Muscle of leg (tissue), 16 donors: ENCODE measurements at places on chromosomes 3 and 15. TPM values are rescaled to one million over a fixed set of nuclear protein-coding genes. Genes with fewer than 3 reads are reported as not detected.

- H3K27me3 ChIP-seq, result no peaks in the 10 kb centered on the region
- no peak overlapping the region for H3K27ac ChIP-seq
- H3K36me3 ChIP-seq, result no peaks in the 10 kb centered on the region
- no peak for DNase-seq
These were observed 145.7 kb upstream of the NPHP3 start for GRCh38 chr3:132867956-132868355.

DNA sequence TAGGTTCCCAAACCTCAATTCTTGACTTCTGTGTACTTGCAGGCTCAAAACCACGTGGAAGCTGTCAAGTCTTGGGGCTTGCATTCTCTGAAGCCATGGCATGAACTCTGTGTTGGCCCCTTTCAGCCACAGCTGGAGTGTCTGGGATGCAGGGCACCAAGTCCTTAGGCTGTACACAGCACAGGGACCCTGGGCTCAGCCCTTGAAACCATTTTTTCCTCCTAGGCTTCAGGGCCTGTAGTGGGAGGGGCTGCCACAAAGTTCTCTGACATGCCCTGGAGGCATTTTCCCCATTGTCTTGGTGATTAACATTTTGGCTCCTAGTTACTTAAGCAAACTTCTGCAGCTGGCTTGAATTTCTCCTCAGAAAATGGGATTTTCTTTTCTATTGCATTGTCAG, 135.4 kb downstream of the ATG7 start:
- no peaks in the 10 kb centered on the region for H3K27me3 ChIP-seq
- no peak overlapping the region for H3K4me3 ChIP-seq
- H3K36me3 ChIP-seq, result peaks cover 8% of the 10 kb centered on the region
- H3K27ac ChIP-seq, result no peak overlapping the region
- no peaks in the 10 kb centered on the region for H3K4me1 ChIP-seq

The ATP1B3 gene
- 25.8 TPM for total RNA-seq

- no peak overlapping the region for H3K27ac ChIP-seq
- peaks cover 18% of the 10 kb centered on the region for H3K4me1 ChIP-seq
- no peak overlapping the region for H3K4me3 ChIP-seq
- H3K36me3 ChIP-seq, result peaks cover 14% of the 10 kb centered on the region
- H3K27me3 ChIP-seq, result no peaks in the 10 kb centered on the region
These were observed 2.8 kb upstream of the ISG20 start for GRCh38 chr15:88636050-88636449.

GRCh38 chr3:172261054-172261453, 187.2 kb downstream of the GHSR start:
- no peak for DNase-seq
- H3K4me3 ChIP-seq, result no peak overlapping the region
- H3K36me3 ChIP-seq, result peaks cover 21% of the 10 kb centered on the region
- H3K4me1 ChIP-seq, result peaks cover 18% of the 10 kb centered on the region
- no peaks in the 10 kb centered on the region for H3K27me3 ChIP-seq

The GOLGA8T gene
- 0.27 TPM for total RNA-seq

- peaks cover 37% of the 10 kb centered on the region for H3K36me3 ChIP-seq
- H3K4me3 ChIP-seq, result no peak overlapping the region
- no peaks in the 10 kb centered on the region for H3K27me3 ChIP-seq
- peaks cover 10% of the 10 kb centered on the region for H3K4me1 ChIP-seq
- DNase-seq, result no peak
- peak overlapping the region; percentile 31 for H3K27ac ChIP-seq
These were observed 37.5 kb downstream of the TGFBR2 start for GRCh38 chr3:30643763-30644462.

GRCh38 chr3:43417133-43417532, 130.8 kb downstream of the SNRK start:
- H3K36me3 ChIP-seq, result no peaks in the 10 kb centered on the region
- no peaks in the 10 kb centered on the region for H3K27me3 ChIP-seq
- H3K27ac ChIP-seq, result no peak overlapping the region

GRCh38 chr3:108006881-108007331, 83.9 kb downstream of the CD47 start:
- no peaks in the 10 kb centered on the region for H3K36me3 ChIP-seq
- no peak overlapping the region for H3K4me3 ChIP-seq
- peaks cover 21% of the 10 kb centered on the region for H3K4me1 ChIP-seq
- H3K27me3 ChIP-seq, result no peaks in the 10 kb centered on the region
- DNase-seq, result peak; percentile 95
- peak overlapping the region; percentile 74 for H3K27ac ChIP-seq

The CORO2B gene
- total RNA-seq, result 2.9 TPM

DNA sequence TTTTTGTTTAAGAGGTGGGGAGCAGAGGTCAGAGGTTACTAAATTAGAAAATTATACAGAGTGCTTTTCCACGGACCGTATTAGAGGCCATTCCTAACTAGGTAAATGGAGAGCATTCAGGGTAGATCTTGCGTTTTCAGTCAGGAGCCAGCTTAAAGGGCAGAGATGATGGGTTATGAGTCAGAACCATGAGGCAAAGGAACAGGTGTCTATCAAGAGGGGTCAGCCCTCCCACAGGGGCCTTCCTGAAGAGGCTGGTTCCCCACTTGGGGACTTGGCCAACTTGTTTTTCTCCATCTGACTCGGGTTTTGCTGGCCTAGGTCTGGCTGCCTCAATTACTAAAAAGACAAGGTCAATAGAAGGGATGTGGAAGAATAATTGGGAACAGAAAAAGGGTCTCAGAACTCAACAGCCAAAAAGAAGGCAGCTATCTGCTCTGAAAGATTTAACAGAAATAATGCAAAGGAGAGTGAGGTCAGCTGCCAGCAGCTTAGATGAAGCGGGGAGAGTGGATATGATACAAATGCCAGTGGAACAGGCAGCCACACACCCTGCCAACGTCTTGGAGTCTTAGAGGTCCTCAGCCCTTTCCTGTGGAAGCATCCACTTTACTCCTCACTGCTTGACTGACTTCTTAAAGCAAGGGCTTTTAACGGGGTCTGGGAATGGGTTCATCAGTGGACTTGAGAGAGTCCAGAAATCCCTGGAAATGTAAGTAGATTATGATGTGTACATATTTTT, 17.6 kb downstream of the MTMR14 start:
- H3K4me3 ChIP-seq, result no peak overlapping the region
- DNase-seq, result no peak
- H3K27me3 ChIP-seq, result no peaks in the 10 kb centered on the region
- H3K27ac ChIP-seq, result no peak overlapping the region

DNA sequence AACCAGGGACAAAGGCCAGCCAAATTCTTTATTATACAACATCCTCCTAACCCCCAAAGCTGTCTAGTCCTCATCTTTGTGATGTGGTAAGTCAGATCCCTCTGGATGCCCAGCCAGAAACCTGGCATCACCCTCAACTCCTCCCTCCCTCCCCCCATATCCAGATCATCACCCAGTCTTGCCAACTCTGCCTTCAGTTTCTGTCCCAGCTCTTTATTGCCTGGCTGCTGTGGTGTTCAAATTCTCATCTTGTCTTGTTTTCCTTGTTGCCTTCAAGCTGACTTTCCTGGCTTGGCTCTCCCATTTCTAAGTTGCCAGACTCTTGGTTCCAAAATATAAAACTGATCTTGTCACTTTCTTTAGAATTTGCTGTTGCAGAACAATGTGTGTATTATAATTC, 28.6 kb downstream of the MAP2K1 start:
- H3K27ac ChIP-seq, result no peak overlapping the region
- peaks cover 23% of the 10 kb centered on the region for H3K4me1 ChIP-seq
- H3K36me3 ChIP-seq, result no peaks in the 10 kb centered on the region
- H3K27me3 ChIP-seq, result no peaks in the 10 kb centered on the region

DNA sequence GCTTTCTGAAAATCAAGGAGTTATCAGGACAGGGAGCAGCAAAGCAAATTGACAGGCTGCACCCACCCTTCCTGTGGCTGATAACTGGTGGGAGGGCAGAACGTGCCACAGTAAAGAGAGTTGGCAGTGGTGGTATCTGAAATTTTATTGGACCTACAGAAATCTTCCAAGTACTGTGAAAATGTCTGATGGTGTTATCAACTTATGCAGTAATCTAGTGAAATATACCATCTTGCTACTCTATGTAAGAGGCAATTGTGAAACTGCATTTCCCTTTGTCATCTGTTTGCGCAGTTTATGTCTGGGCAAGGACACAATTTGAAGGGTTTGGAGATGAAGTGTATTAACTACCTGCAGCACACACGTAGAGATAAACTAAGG, 1.5 kb downstream of the PLCL2 start:
- H3K4me1 ChIP-seq, result peaks cover 15% of the 10 kb centered on the region
- H3K36me3 ChIP-seq, result no peaks in the 10 kb centered on the region

GRCh38 chr3:187213616-187214015, 16.3 kb downstream of the RTP1 start:
- no peak overlapping the region for H3K4me3 ChIP-seq
- H3K27ac ChIP-seq, result no peak overlapping the region
- H3K27me3 ChIP-seq, result no peaks in the 10 kb centered on the region
- no peak for DNase-seq

DNA sequence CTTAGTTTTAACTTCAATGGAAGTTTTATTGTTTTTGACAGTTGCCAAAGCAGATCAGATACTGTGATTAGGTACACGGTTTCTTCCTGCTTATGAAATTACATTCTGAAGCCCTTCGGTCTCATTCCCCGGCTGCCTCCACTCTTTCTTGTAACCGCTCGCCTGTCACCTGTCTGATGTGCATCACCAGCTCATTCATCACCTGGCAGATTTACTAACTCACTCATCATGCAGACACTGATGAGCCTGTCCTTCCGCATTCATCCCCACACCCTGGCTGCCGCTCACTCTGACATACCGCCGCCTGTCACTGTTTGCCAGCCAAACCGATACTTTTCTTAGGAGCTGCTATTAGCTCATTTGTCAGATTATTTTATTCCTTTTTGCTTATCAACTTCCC, 82.8 kb upstream of the NSMCE3 start:
- H3K27ac ChIP-seq, result no peak overlapping the region
- H3K27me3 ChIP-seq, result no peaks in the 10 kb centered on the region
- H3K36me3 ChIP-seq, result no peaks in the 10 kb centered on the region
- no peak overlapping the region for H3K4me3 ChIP-seq
- DNase-seq, result no peak

The HIGD2B gene
- not detected for total RNA-seq

DNA sequence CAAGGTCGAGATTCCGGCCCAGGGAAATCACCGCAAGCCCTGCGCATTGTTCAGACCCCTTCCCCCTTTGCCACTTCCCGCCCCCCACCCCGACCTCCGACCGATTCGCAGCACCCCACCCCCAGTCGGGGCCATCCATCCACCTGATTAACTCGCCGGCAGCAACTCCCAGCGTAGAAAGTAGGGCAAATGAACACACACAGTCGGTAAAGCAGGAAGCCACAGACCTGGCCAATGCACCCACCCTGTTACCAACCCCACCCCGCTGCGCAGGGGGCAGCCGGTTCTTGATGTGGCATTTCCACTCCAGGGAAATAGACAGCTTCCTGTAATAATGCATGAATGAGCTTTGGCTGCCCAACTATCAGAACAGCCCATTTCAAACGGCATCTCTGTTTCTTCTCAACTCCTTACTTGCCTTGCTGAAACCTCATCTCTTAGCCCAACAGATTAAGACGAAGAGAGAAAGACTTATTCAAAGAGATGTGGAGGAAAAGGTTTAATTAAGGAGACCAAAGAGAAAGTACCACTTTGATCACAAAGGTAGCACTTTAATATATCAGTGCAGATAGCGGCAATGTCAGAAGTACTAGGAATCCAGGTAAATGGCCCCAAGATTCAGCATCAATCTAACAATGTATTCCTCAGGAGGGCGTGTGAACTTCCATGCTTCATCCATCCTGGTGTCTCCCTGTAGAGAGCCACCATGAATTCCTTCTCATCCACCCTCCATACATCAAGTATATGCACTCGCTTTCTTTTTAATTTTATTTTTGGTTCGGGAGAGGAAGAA, 1.9 kb downstream of the TNIK start:
- H3K27me3 ChIP-seq, result peaks cover 37% of the 10 kb centered on the region
- no peaks in the 10 kb centered on the region for H3K36me3 ChIP-seq
- peak overlapping the region; percentile 73 for H3K27ac ChIP-seq
- DNase-seq, result peak; percentile 11
- H3K4me1 ChIP-seq, result peaks cover 24% of the 10 kb centered on the region
- peak overlapping the region; percentile 84 for H3K4me3 ChIP-seq

DNA sequence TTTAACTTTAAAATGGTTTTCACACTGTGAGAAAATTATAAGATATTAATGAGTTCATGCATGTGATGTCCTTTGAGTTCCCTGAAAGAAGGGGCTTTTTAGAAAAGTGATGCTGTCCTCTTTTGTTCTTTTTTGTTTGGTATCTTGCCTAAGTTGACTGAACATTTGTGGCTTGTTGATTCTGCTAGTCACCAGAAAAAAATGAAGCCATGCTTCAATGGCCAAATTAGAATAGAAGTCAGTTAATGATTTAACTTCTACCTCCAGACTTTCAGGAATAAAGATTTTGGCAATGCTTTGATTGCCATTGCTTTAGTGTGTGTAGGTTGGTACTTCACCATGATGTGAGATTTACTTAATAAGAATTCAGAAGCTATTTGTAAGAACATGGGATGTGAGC, 260.6 kb upstream of the NECTIN3 start:
- H3K4me1 ChIP-seq, result no peaks in the 10 kb centered on the region
- H3K36me3 ChIP-seq, result no peaks in the 10 kb centered on the region
- no peak overlapping the region for H3K4me3 ChIP-seq
- no peak for DNase-seq
- H3K27ac ChIP-seq, result no peak overlapping the region

GRCh38 chr3:135503760-135504686, 461.5 kb upstream of the PPP2R3A start:
- no peak overlapping the region for H3K27ac ChIP-seq
- H3K4me1 ChIP-seq, result no peaks in the 10 kb centered on the region

DNA sequence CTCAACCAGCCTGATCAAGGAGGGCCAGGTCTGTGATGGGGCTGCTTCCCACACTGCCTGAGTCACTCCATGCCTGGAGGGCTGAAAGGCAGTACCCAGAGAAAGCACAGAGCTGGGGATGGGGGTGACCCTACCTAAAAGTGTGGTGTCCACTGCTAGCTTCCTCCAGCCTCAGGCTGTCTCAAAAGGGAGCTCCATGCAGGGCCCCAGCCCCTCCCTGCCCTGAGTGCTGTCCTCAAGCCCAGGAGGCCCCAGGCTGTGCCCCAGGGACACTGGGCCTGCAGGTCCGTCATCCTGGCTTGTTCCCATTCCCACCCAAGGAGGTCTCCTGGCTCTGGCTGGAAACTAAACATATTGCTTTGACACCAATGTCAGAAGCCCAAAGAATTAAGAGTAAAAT, 56.8 kb downstream of the ZNF445 start:
- no peak for DNase-seq
- H3K36me3 ChIP-seq, result no peaks in the 10 kb centered on the region
- no peak overlapping the region for H3K4me3 ChIP-seq

- H3K36me3 ChIP-seq, result no peaks in the 10 kb centered on the region
- no peak overlapping the region for H3K4me3 ChIP-seq
- H3K4me1 ChIP-seq, result no peaks in the 10 kb centered on the region
- DNase-seq, result peak; percentile 2
These were observed 42.9 kb downstream of the SIDT1 start for GRCh38 chr3:113575206-113575605.

DNA sequence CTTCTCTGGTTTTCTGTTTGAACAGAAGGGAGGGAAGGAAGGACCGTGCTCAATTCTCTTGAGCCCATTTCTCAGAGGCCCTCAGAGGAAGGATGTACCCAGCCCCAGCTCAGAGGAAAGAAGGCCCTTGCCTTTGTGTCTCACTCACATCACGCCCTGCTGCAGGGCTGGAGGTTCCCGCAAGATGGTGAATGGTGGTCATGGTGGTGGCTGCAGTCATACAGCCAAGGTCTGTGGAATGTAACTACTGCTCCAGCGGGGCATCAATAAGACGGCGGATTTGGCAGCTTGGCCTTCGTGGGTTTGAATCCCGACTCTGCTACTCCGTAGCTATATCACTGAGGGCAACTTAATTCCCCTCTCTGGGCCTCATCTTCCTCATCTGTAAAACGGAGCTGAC, 62.9 kb downstream of the SLC6A1 start:
- no peak overlapping the region for H3K4me3 ChIP-seq
- H3K27me3 ChIP-seq, result peaks cover 29% of the 10 kb centered on the region
- H3K36me3 ChIP-seq, result no peaks in the 10 kb centered on the region
- H3K4me1 ChIP-seq, result peaks cover 5% of the 10 kb centered on the region
